ENCODE measurements at places on chromosomes 7 and 10.

GRCh38 chr10:114246679-114247305 is 7.7 kb downstream of the VWA2 start:
- DNase-seq, result no peak

GRCh38 chr10:133180965-133181639 is 21.1 kb downstream of the KNDC1 start:
- DNase-seq, result no peak

- no peak for DNase-seq
Observed at GRCh38 chr7:113289140-113289740, 170.9 kb upstream of the SMIM30 start.

- no peak for DNase-seq
Observed at GRCh38 chr7:157058068-157058467, 47.6 kb upstream of the MNX1 start.

- no peak for DNase-seq
Observed at GRCh38 chr10:32237644-32238345, 109.2 kb downstream of the EPC1 start.

DNA sequence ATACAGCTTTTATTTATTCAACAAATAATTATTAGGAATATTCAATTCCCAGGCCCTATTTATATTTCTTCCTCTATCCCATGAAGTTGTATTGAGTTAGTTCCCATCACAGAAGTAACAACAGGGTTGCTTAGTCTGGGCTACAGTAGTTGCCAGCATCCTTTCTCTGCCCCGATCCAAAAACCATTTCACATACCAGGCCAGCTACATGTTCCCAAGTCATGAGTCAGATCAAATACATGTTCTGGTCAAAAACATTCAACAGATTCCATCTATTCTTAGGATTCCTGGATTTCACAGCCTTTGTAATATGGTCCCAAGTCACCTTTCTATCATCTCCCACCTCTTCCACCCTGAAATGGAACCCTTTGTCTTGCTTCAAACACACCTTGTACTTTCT is 91.6 kb downstream of the RAB11FIP2 start:
- DNase-seq, result no peak

DNA sequence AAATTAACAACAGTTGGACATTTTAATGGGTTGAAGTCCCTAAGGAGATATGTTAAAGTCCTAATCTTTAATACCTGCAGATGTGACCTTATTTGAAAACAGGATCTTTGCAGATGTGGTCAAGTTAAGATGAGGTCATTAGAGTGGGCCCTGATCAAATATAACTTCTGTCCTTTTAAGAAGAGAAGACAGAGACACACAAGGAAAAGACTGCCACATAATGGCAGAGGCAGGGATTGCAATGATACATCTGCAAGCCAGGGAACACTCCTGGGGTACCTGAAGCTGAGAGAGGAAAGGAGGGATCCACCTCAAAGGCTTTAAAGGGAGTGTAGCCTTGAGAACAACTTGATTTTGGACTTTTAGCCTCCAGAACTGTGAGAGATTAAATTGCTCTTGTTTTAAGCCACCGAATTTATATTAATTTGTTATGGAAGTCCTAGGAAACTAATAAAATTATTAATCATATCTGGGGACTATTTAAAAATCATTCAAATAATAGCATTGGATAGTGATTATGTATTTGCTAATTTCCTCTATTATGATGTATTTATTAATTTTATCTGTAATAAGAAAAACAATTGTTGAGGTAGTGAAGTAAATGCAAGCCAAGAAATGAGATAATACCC is 700.0 kb upstream of the PCDH15 start:
- DNase-seq, result no peak

DNA sequence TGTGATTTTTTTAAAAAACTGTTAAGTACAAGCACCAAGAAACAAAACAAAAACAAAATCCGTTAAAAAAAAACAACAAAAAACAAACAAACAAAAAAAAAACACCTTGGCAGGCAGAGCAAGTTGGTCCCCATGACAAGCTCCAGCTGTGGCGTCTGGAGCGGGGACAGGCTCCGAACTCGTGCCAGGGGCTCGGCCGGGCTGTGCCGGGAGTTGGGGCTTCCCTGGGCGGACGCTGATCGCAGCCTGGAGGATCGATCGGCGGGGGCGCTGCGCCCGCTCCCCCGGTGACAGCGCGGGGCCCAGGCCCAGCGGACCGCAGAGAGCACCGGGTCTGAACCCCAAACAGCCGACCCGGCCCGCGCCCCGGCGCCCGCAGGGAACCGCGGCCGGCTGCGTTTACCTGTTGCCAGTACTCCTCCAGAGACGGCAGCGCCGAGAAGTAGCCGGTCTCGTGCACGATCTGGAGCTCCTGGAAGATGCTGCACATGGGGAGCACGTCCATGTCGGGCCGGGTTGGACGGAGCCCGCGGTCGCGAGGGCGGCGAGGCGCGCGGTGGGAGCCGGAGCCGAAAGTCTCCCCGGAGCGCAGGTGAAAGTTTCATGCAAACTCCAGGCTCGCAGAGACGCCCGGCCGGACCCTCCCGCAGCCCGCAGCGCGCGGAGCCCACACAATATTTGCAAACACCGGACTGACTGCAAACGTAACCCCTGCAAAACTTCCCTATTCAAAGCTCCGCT is at the start of gene KLF6:
TSS of gene KLF6 (minus strand) at position 700 of the 741 bp plus-strand sequence. CDS start at position 505, 195 bp downstream.
- no peak for DNase-seq

DNA sequence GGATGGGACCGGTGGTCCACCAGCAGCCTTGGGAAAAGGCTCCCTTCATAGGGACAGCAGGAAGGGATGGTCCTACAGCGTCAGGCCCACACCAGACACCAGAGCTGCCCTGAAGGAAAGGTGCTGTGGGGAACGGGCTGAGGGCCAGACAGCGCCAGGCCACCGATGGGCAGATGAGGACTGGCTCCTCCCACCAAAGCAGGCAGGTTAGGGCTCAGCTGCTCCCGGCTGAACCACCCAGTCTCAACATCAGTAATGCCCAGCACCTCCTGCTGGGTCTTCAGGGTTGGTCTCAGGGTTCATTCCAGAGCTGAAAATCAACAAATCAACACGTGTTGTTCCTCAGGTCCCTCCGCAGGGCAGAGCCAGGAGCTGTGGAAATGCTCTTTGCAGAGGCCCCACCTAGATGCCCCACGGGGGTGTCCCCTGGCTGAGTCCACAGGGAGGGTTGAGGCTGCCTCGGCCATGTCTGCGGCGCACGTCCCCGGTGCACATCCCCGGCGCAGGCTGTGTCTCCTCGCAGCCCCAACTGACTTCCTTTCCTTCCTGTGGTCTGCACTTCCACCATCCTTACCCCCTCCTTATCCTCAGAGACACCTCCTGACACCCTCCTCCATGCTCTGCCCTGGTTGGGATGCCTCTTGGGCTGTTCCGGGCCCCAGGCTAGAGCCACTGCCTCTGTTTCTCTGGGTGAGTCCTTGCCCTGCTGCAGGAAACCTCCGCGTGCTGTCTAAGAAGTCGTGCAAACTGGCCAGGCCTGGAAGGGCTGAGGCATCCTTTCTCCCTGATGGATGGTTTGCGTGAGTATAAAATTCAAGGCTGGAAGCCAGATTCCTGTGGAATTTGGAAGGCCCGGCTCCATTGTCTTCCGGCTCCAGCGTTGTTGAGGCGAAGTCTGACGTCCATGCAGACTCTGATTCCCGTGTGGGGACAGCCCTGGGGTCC is 32.8 kb upstream of the CFAP46 start:
- no peak for DNase-seq

- DNase-seq, result no peak
Observed at GRCh38 chr10:130140425-130140824, 4.2 kb downstream of the GLRX3 start.

- DNase-seq, result peak; percentile 43
Observed at GRCh38 chr10:12780634-12781601, 220.6 kb downstream of the CCDC3 start.

DNA sequence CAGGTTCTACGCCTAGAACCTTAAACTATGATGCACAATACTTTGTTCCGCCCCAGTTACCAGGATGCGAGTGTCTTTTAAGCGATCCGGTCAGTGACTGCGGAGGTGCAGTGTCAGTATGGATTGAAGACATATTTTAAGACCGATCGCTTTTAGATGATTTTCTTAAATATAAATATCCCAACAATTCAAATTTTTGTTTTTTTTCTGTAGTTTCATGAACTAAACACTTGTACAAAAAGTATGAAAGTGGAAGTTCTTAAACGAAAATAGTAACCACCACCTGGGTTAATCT is 835 bp downstream of the COMMD3 start:
- no peak for DNase-seq

GRCh38 chr7:71491336-71491735 is 359.4 kb downstream of the GALNT17 start:
- no peak for DNase-seq

DNA sequence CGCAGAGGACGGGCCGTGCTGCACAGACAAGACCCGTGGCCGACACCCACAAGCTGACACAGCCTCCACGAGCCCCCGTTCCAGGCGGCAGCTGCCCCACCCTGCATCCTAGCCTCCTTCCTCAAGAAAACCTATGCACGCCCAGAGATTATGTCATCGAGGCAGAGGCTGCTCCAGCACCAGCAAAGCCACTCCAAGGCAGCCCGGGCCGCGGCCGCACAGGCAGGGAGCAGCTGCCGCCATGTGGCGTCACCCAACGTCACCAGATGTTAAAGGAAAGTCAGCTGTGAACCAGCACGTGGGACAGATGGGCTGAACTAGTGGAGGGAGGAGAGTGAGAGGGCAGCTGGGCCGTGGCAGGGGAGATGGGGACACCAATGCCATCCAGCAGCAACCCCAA is 59.8 kb downstream of the STK32C start:
- no peak for DNase-seq

GRCh38 chr7:17988858-17989257 is 38.8 kb downstream of the PRPS1L1 start:
- DNase-seq, result no peak

DNA sequence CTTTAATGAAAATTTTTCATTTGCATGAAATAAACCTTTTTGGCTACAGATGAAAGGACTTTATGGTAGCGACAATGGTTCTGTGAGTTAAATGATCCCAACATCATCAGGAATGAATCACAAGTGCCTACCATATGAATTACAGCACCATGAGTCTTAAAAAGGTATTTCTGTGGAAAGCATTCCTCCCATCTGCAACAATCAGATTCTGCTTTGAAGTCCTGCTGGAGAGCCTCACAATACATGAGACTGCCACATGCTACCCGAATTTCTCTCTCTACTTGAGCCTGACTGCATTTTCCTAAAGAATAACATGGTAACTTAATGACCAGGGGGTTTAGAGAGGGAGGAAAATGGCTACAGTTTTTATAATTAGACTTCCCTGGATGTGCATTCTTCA is 190.3 kb downstream of the TWIST1 start:
- DNase-seq, result no peak

- DNase-seq, result no peak
Observed at GRCh38 chr10:101230183-101230917, 1.1 kb upstream of the LBX1 start.

- DNase-seq, result no peak
Observed at GRCh38 chr10:77311186-77311585, 326.4 kb downstream of the KCNMA1 start.

GRCh38 chr10:18486438-18486837 is 164.9 kb downstream of the NSUN6 start:
- DNase-seq, result no peak

DNA sequence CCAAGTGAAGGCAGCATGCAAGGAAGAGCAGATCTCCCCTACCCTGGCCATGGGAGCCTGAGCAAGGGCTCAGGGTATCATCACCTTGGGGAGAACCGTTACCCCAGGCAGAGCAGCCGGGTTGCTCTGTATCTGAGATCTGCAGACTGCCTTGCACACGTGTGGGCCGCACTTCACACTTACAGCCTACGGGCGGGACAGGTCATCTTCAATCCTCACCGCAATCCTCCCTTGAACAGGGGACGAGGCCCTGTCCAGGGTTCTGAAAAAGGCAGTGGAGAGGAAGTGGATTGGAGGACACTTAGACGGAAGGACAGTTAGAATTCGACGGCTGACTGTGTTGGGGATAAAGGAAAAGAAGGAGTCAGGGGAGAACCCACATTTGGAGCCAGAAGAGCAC is 51.4 kb downstream of the NPS start:
- DNase-seq, result no peak

DNA sequence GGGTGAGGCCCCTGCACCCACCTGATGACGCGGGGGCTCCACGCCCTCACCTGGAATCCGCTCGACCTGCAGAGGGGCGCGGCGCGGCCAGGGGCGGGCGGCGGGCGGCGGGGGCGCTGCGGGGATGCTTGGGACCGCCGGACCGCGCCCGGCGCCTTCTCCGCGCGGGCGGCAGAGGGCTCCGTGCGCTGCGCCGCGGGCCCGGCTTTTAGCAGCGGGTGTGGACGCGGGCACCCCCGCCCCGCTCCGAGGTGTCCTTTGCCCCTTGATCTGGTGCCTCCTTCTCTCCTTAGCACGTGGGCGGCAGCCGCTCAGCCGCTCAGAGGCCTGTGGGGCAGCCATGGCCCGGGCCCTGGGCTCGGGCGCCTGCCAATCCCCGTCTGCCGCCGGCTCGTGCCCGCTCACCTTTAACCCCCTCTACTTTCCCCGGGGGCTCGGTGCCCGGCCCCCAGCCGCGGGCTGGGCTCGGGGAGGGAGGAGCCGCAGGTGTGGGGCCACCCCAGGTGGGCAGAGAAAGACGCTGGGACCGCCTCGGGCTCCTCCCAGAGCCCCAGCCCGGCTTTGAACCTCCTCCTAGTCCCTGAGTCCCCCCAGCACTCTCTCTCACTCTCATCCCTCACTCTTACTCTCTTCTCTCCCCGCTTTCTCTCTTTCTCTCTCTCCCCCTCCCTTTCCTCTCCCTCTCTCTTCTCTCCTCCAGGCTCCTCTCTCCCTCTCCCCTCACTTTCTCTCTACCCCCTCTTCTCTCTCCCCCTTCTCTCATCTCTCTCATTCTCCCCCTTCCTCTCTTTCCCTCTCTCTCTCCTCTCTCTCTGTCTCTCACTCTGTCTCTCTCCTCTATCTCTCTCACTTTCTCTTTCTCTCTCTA is 19.7 kb upstream of the VPS37D start:
- DNase-seq, result peak; percentile 61

- DNase-seq, result no peak
Observed at GRCh38 chr7:73433924-73434700, 534 bp downstream of the FZD9 start.

All from activated T-cell treated with anti-CD3 and anti-CD28 coated beads, Interleukin-2, amount 50 U/mL, for 24 hours (primary cell).